ENCODE measurements at places on chromosomes 6 and 20. TPM values are rescaled to one million over a fixed set of nuclear protein-coding genes. Genes with fewer than 3 reads are reported as not detected.

The ULBP2 gene
- not detected for total RNA-seq

GRCh38 chr20:25685276-25686080 lies 11.2 kb downstream of the ZNF337 start:
- H3K4me3 ChIP-seq: no peak overlapping the region
- no peaks in the 10 kb centered on the region for H3K27me3 ChIP-seq
- no peak for DNase-seq
- H3K4me1 ChIP-seq: no peaks in the 10 kb centered on the region
- no peak overlapping the region for H3K27ac ChIP-seq
- H3K36me3 ChIP-seq: peaks cover 16% of the 10 kb centered on the region

The KDM1B gene
- total RNA-seq: 10.0 TPM

DNA sequence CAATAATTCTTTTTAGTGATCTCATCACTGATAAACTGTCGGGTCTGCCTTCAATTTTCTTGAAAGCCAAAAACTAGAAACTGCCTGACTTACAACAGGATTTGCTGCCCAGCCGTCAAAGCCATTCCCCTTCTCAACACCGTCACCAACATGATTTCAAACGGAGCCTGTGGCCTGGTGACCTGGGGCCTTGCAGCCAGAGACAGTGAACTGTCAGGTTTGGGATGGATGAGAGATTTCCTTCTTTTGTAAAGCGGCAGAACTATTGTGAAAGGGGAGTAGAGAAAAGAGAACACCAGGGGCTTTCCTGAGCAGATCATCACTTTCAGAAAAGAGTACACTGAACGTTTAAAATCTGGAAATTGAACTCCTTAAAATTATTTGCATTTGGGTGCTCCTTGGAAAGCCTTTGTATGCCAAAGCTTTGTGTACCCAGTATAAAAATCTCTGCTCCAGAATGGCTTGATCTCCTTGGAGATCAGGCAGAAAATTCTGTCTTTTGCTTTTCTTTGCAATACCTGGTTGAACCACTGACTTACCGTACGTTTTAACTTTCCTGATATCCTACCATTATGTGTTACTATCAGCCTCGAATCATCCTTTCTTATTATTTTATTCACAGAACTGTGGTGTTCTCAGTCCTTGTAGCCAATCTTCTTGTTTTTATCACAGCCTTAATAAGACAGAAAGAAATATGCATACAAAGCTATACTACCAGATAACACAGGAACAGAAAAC lies 125.2 kb downstream of the PACRG start:
- no peak for DNase-seq
- no peak overlapping the region for H3K4me3 ChIP-seq
- no peaks in the 10 kb centered on the region for H3K27me3 ChIP-seq
- H3K27ac ChIP-seq: no peak overlapping the region
- H3K4me1 ChIP-seq: no peaks in the 10 kb centered on the region
- no peaks in the 10 kb centered on the region for H3K36me3 ChIP-seq

DNA sequence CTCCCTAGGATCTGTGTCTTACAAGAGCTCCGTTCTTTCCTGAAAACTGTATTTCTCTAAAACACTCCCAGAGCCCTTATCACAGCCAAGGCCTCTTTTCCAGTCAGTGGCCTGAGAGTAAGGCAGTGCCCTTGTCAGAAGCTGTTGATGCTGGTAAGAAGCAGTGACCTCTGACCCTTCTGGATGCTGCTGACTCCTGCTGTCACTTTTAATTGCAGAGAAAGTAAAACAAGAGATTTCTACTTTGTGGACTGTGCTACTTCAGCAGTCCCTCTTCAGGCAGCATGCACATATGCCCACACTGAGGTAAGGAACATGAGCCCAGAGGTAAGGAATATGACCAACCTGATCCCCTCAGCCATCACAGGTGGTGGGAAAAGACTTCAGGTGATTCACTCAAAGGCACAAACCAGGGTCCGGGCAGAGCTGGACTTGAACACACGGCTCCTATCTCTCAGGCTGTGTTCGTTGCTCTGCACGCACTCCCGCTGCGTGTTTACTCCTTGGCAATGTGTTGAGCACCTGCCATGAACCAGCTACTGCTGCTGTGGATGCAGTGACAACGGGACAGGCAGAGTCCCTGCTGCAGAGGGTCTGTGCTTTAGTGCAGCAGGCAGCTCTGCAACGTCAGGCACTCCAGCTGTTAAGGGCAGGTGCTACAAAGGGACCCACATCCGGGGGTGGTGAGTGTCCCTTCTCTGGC lies 201.9 kb upstream of the CST7 start:
- no peak overlapping the region for H3K27ac ChIP-seq
- no peaks in the 10 kb centered on the region for H3K4me1 ChIP-seq
- H3K4me3 ChIP-seq: no peak overlapping the region

DNA sequence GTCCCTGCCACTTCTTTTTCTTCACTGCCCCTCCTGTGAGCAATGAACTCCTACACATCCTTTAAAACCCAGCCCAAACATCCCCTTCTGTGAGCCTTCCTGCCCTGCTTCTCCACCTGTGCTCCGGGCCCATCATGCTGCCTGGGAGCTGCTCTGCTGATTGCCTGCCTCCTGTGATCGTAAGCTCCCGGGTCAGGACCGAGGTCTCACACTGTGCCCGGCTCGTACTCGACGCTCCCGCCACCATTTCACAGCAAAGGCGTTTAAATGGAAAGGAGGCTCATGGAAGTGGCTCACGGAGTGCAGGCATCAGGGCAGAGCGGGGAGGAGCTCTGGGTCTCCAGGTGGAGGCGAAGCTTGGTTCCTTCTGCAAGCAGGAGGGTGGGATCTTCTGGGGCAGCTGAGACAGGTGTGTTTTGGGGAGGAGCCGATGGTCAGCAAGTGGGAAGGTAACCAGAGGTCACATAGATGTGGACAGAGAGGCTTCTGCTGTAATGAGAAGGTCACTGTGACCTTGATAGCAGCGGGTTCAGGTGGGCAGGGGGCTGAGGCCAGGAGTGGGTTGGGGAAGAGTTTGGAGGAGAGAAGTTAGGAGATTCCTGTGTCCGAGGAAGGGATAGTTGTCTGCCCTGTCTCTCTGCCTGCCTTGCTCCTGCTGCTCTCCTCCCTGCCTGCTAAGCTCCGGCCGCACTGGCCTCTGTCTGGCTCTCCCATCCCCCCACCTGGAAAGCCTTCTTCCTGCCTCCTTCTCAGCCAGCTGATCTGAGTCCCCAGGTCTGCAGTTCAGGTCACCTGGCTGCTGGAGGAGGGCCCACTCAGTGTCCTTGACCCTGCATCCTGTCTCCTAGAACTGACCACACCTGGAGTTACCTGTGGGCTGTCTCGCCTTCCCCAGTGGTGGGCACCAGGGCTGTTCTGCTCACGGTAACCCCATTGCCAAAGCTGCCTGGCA lies 52.7 kb upstream of the FRMD1 start:
- no peak overlapping the region for H3K4me3 ChIP-seq
- H3K4me1 ChIP-seq: no peaks in the 10 kb centered on the region
- H3K36me3 ChIP-seq: no peaks in the 10 kb centered on the region

DNA sequence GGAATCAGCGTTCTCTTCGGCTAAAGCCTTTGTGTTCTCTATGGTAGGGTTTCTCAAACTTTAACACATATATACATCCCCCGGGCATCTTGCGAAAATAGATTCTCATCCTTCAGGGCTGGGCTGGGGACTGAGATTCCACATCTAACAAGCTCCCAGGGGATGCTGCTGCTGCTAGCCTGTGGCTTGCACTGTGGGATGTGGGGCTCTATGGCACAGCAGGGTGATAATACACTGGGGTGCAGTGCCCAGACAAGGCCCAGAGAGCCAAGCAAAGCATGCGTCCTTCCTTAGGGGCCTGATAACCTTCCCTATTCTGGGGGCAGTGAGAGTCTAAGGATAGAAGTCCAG lies 102.0 kb downstream of the LAMP5 start:
- no peaks in the 10 kb centered on the region for H3K4me1 ChIP-seq
- H3K27me3 ChIP-seq: peaks cover 3% of the 10 kb centered on the region
- no peak overlapping the region for H3K4me3 ChIP-seq
- no peak overlapping the region for H3K27ac ChIP-seq
- DNase-seq: no peak
- H3K36me3 ChIP-seq: no peaks in the 10 kb centered on the region

The TREM2 gene
- not detected for total RNA-seq

The DEFB121 gene
- total RNA-seq: not detected

DNA sequence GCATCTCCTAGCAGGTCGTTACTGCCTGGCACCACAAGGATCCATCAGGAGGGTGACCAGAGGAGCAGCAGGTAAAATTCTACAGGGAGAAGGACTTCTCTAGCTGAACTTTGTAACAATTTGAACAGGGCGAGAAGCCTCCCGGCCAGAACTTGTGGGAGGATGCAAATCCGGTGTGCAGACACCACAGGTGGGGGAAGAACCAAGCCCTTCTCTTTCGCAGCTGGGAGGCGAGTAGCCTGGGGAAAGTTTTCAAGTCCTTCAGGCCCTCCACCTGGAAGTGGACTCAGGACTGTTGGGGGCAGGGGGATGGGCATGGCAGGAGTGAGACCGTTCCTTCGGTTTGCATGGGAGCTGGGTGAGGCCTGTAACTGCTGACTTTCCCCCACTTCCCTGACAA lies 42.7 kb upstream of the FAM210B start:
- H3K36me3 ChIP-seq: no peaks in the 10 kb centered on the region
- DNase-seq: no peak
- no peaks in the 10 kb centered on the region for H3K4me1 ChIP-seq
- no peak overlapping the region for H3K27ac ChIP-seq
- H3K4me3 ChIP-seq: no peak overlapping the region
- no peaks in the 10 kb centered on the region for H3K27me3 ChIP-seq

The EBF4 gene
- 5.0 TPM for total RNA-seq

DNA sequence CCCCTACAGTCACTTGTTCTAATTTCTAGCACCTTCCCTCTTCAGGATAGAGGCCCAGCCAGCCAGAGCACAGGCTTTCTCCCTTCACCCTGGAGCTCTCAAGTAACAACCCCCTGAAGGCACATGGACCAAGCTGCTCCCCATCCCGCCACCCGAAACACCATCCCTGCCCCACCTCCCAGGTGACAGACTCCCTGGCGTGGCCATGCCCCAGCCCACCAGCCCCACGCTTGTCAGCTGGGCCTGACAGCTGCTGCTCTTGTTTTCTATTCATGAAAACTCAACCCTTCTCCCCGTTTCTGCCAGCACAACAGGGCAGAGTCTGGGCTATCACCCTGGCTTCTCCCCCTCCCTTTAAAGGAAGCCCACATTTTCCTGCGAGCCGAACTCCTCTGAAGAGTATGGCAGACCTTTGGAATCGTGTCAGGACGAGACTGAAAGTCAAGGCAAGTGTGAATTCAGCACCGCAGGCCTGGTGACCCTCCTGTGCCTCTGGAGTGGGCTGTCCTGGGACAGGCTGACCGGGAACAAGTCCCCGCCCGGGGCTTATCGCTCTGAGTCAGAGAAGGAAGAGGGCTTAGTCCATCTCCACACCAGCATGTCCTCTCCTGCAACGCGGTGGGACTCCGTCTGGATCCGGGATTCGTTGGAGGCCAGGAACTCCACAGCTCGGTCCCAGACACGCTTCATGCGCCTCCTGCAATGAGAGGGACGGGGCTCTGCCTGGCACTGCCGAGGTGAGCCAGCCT lies 16.7 kb downstream of the LEMD2 start:
- H3K27me3 ChIP-seq: no peaks in the 10 kb centered on the region
- H3K4me3 ChIP-seq: no peak overlapping the region
- peaks cover 45% of the 10 kb centered on the region for H3K36me3 ChIP-seq
- DNase-seq: no peak

The KHDRBS2 gene
- 10.6 TPM for total RNA-seq

DNA sequence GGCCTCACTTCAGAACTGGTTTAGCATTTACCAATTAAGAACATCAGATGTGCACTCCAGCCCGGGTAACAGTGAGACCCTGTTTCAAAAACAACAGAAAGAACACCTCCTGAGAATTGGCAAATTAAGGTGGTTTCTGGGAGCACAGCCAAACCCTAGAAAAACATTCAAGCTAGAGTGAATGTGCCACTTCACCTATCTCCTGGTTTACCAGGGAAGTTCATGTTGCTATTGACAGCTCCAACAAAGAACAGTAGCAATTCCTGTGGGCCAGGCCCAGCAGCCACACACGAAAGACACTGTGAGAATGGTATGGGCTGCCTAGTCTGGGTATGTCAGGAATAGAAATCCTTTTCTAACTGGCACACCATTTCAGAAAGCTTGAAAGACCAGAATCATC lies 4.9 kb downstream of the POLR1C start:
- H3K4me1 ChIP-seq: peaks cover 13% of the 10 kb centered on the region
- no peaks in the 10 kb centered on the region for H3K27me3 ChIP-seq
- peaks cover 75% of the 10 kb centered on the region for H3K36me3 ChIP-seq
- DNase-seq: no peak
- no peak overlapping the region for H3K27ac ChIP-seq

DNA sequence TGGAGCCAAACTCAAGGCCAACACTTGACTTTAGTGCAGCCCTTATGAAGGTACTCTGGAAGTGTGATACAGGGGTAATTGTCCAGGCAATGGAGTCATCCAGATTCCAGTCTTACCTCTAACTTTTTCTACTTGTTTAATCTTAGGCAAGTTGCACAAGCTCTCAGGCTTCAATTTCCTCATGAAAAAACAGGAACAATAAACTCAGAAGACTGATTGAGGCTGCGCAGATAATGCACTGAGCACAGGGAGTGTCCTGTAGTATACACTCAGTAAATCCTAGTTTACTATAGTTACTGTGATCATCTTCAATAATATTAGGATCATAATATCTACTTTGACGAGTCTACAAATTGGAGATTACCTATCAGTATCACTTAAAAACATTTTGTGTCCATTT lies 127.5 kb upstream of the SMLR1 start:
- H3K36me3 ChIP-seq: no peaks in the 10 kb centered on the region
- H3K4me1 ChIP-seq: peaks cover 4% of the 10 kb centered on the region
- H3K27ac ChIP-seq: no peak overlapping the region

GRCh38 chr6:90297867-90298381 lies 1.3 kb upstream of the BACH2 start:
- H3K36me3 ChIP-seq: peaks cover 7% of the 10 kb centered on the region
- no peaks in the 10 kb centered on the region for H3K27me3 ChIP-seq
- H3K27ac ChIP-seq: peak overlapping the region; percentile 94
- peak; percentile 45 for DNase-seq
- peaks cover 46% of the 10 kb centered on the region for H3K4me1 ChIP-seq
- no peak overlapping the region for H3K4me3 ChIP-seq

The LGSN gene
- not detected for total RNA-seq

DNA sequence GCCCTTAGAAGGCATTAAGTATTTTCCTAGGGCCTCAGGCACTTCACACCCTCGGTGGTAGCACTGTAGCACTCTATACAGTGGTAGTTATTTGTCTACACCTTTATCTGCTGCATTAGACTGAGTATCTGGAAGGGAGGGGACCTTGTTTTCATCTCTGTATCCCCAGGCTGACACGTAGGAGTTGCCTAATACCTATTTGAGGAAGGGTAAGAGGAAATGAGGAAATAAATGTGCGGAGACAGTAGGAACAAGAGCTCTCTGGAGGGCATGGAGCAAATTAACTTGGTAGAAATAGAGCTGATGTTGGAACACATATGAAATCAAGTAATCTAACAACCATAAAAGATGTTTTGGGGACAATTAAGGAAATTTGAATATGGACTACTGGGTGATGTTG lies 3.9 kb downstream of the CNPY3 start:
- H3K27ac ChIP-seq: peak overlapping the region; percentile 97
- peaks cover 48% of the 10 kb centered on the region for H3K4me1 ChIP-seq
- peaks cover 65% of the 10 kb centered on the region for H3K36me3 ChIP-seq
- no peak overlapping the region for H3K4me3 ChIP-seq
- H3K27me3 ChIP-seq: no peaks in the 10 kb centered on the region

Data from B cell (primary cell).